ENCODE measurements at places on chromosomes 2 and 18.
A peak's percentile ranks its signal among the peaks of the same experiment; 100 is the strongest.

DNA sequence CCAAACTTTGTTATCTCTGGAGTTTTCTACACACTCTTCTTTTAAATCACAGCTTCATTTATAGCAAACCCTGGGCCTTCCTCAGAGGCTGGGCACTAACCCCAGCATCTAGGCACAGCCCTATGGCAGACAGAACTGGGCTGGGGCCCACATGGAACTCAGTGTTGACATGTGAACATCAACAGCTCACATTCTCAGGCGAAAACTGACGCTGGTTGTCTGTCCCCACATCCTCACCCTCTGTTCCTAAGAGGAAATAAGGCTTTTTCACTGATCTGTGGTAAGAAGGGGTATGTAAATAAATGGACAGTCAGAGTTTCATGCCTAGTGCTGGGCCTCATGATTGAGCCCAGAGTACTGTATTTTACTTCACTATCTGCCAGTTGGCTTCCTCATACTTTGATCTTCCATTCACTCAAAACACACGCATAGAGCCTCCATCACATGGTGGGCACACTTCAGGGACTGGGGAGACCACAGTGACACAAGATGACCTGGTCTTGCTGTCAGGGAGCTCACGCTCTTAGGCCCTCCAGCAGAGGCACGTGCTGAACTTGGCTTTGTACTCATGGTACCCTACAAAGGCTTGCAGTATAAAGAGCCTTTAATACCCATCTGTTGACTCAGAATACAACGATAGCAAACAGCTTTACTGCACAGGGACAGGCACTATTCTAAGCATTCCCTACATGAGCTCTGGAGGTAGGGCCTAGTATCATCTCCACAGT lies 43.0 kb downstream of the EFEMP1 start:
- DNase-seq: no peak

- DNase-seq: no peak
These were observed 42.1 kb downstream of the RAPH1 start for GRCh38 chr2:203492965-203493364.

DNA sequence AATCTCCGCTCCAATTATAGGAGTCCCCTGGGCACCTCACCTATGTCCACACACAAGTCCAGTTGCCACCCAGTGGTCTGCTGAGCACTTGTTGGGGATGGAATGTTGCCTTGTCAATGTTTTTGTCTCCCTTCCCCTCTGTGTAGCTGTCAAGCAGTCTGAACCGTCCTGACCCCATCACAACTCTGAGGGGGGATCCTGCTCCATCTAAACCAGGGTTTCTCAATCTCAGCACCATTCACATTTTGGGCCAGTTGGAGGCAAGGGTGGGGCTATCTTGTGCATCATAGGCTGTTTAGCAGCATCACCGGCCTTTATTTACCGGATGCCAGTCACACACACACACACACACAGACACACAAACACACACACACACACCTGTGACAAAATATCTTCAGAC lies 53.0 kb downstream of the CYP26B1 start:
- DNase-seq: peak; percentile 31

DNA sequence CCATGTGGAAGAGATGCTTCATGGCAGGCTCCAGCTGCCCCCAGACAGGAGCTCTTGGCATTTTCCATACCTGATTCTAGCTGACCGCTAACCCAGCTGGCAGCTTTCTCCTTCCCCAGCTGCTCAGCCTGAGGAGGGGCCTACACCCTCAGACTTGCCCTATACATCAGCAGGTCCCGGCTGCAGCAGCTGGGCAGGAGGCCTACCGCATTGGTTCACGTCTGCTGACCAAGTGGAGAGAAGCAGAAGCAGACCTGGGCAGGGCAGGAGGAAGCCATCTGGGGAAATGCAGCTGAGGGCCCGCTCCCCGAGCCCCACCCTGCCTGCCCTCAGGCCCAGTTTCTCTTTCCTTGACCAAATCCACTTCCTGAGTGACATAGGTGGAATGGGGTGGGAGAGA lies 50.7 kb downstream of the LBH start:
- DNase-seq: peak; percentile 26

GRCh38 chr2:100963026-100963375 lies 39.1 kb upstream of the RPL31 start:
- no peak for DNase-seq

GRCh38 chr2:190409616-190410015 lies 1.5 kb downstream of the MFSD6 start:
- no peak for DNase-seq

- DNase-seq: no peak
These were observed 335.3 kb downstream of the RIT2 start for GRCh38 chr18:42780171-42780570.

DNA sequence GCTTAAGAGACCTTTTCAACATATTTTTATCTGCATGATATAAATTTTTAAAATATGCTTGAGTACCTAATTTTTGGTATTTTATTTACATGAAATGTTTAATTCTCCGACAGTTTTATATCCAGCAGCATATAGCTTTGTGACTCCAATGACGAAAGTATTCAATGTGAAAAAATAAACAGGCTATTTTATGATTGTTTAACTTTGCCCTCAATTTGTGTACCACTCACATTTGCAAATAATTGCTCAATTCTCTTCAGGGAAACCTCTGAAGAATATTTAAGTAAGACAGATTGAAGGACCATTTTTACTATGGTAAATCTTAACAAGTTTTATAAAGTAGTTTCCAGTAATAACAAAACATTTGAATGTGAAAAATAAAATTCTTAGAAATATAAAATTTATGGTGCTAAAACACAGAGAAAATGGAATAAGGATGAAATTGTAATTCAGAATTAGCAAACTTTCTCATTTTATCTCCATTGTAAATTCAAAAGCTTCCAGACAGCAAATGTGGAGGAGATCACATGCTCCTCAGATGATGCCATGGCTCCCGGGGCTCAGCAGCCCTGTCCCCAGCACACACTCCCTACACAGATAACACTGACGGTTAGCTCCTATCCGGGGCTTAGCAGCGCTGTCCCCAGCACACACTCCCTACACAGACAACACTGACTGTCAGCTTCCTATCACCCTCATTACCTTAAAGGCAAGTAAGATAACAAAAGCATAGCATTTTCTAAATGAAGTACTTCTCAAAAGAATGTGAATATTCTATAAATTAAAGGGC lies 39.7 kb downstream of the SH3YL1 start:
- DNase-seq: no peak

DNA sequence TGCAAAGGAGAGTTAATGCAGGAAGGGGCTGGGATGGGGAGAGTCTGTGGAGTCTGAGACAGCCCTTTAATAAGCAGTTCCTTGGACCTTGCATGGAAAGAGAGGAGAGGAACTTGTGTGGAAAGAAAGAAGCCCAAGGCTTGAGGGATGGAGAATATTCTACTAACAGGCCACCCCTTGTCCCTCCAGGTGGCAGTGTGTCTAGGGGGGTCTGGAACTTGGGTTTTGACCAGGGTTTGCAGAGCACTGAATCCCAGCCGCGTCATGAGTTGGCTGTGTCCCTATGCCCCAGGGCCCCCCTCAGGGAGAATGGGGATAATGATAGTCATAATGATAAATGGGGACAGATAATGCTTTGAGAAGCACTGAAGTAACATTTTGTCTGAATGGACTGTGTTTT lies 15.0 kb downstream of the TCF7L1 start:
- no peak for DNase-seq

GRCh38 chr2:19990416-19990728 lies 467 bp upstream of the WDR35 start:
- DNase-seq: no peak

GRCh38 chr2:151775057-151775740 lies 40.9 kb upstream of the NEB start:
- DNase-seq: no peak

GRCh38 chr18:36534154-36534688 lies 236.7 kb downstream of the FHOD3 start:
- peak; percentile 19 for DNase-seq
